ENCODE measurements at places on chromosomes 16 and 17.

DNA sequence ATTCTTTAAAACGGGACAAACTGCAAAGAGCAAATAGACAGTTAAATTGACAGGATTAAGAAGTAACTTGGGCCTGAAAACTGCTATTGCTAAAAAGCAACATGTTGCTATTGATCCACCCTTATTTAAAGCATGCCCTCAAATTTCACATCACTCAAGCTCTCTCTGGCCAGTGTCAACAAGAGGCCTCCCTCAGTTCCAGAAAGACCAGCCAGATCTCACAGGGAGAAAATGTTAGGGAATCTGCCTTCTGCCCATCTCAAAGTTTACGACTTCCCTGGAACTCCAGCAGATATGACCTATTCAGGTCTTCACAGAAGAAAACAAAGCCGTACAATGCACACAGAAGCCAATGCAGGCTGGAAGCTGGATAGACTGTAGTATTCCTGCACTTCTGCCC lies 8.9 kb downstream of the CFAP20 start:
- no peak for DNase-seq

- no peak for DNase-seq
Observed at GRCh38 chr17:83125515-83126274, 46.3 kb downstream of the METRNL start.

DNA sequence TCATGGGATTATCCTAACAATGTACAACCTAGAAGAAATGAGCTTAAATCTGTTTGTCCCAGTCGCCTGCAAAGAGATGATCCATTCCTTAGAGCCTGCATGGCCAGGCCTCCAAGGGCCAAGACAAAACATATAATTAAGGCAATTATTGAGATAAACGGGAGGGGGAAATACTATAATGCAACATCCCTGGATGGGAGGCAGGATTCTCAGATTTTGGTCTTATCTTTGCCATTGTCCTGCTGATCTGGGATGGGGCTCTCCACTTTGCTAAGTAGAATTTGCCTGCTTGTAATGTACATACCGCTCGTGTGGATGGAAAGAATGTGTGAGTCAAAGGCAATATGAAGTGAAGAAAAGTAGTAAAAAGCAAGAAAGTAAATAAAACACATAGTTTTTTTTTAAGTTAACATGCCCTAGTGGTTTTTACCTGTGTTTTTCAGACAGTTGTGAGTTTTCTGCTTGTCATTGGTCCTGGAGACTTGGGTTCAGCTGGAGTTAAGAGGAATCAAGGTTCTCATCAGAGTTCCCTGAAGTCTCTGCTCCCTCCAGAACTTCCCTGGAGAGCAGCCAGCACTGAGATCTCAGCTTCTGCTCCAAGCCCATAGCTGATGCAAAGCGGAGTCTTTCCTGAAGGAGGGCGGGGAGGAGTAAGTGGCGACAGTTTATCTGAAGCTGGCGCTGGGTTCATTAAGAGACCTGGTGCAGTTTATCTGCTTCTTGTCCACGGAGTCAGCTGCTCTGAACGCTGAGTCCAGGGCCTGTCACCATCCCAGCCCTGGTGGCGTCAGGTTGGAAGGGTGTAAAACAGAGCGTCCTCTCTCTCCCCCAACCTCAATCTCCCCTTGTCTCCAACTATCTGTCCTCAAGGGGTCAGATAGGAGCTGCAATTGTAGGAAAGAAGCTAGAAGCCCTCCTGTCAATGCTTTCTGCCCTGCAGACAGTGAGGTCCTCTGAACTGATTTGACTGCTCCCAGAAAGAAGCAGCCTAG lies 30.1 kb downstream of the HOXB1 start:
- DNase-seq: no peak

- DNase-seq: no peak
Observed at GRCh38 chr16:81767987-81768592, 11.0 kb upstream of the PLCG2 start.

GRCh38 chr16:3444032-3444388 lies 530 bp downstream of the NAA60 start:
- no peak for DNase-seq

DNA sequence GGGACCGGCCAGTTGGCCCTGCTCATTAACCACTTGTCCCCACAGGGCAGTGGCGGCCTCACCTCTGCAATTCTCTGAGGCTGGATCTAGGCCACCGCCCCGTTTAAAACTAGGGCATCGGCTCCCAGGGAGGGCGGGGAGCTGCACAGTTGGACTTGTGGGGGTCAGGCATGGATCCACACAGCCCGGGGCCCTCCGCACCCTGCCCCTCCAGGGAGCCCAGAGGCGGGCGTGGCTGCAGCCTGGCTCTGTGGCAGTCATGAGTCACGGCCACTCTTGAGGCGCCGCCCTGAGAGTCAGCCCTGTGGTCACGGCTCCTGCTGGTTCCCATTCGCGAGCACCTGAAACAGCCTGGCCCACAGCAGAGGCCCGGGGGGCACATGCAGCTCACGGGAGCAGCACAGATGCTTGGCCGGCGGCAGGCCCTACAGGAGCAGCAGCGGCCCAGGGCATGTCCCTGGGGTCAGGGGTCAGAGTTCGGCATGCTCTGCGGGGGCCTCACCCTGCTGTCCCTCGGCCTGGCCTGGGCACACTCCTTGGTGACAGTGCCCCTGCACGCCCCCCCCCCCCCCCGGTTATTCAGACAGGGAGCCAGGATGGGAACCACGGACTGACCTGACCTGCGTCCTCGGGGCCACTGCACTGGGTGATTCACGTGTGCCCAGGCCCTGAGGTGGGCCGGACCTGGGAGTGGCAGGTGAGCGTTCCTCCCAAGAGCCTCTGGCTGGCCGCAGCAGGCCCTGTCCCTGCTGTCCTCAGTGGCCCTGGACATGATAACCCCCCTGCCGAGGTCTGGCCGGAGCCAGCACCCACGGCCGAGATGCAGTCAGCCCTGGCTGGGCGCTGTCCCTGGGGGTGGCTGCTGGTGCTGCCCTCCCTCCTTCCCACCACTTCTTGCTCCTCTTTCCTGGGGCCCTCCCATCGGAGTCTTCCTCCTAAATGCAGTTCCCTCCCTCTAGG lies 8.2 kb downstream of the CAPN15 start:
- DNase-seq: no peak

- DNase-seq: no peak
Observed at GRCh38 chr16:86681031-86681756, 102.8 kb downstream of the FOXL1 start.

DNA sequence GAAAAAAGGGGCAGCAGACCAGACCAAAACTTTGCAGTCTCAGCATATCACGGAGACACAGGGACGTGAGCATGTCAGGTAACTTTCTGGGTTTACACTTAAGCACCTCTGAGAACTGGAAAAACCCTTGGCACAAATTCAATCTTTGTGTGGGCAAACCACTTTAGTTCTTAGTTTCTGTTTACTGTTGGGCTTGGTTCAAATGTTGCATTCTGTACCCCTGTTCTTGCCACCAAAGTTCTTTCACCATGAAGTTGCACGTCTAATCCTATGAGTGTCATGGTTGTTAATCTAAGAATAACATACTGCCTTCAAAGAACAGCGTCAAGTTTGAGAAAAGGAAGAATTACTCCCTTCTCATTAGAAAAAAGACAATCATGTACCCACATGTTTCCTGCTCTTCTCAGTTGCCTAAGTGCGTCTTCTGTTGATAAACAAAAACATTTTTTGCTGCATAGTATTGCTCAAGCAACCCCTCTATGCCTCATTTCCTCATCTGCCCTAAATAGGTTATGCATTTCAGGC lies 11.6 kb downstream of the KRT33A start:
- DNase-seq: no peak
